ENCODE measurements at places on chromosomes 16 and 17.

DNA sequence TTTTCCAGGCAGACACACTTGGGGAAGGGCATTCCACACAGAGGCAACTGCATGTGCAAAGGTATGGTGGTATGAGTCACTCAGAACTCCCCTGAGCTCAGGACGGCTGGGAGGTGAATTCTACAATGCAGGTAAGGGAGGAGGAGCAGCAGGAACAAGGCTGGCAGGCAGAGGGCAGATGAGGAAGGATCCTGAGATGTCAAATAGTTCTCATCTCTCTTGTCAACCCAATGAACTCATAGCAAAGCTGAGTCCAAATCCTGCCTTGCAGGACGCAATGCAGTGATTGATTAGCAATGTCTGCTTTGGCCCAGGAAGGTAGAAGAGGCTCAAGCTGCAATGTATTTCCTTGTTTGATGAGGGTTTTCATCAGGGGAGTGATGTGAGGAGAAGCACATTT, 243.5 kb downstream of the XYLT1 start:
- H3K27me3 ChIP-seq: no peaks in the 10 kb centered on the region
- H3K36me3 ChIP-seq: no peaks in the 10 kb centered on the region
- H3K4me1 ChIP-seq: peaks cover 20% of the 10 kb centered on the region
- peak overlapping the region; percentile 14 for H3K27ac ChIP-seq
- no peak for DNase-seq

DNA sequence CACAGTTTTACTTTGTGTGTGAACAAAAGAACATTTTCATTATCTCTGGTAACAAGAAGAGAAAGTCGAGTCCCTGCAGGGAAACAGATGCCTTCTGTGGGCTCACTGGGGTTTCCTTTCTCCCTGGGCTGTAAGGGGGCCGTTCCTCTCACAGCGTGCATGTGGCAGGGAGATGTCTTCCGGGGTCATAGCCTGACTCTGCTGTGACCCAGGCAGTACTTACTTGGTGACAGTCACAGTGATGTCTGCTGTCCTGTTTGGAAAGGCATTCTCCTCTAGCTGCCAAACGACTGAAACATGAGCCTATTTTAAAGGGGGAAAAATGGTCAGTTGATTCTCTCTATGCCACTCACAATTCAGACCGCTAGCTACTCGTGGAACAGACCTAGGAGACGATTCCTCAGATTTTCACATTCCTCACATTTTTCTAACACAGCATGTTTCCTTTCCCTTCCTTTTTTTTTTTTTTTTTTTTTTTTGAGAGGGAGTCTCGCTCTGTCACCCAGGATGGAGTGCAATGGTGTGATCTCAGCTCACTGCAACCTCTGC, 7.3 kb downstream of the HASPIN start:
- H3K4me3 ChIP-seq: no peak overlapping the region
- no peak for DNase-seq

DNA sequence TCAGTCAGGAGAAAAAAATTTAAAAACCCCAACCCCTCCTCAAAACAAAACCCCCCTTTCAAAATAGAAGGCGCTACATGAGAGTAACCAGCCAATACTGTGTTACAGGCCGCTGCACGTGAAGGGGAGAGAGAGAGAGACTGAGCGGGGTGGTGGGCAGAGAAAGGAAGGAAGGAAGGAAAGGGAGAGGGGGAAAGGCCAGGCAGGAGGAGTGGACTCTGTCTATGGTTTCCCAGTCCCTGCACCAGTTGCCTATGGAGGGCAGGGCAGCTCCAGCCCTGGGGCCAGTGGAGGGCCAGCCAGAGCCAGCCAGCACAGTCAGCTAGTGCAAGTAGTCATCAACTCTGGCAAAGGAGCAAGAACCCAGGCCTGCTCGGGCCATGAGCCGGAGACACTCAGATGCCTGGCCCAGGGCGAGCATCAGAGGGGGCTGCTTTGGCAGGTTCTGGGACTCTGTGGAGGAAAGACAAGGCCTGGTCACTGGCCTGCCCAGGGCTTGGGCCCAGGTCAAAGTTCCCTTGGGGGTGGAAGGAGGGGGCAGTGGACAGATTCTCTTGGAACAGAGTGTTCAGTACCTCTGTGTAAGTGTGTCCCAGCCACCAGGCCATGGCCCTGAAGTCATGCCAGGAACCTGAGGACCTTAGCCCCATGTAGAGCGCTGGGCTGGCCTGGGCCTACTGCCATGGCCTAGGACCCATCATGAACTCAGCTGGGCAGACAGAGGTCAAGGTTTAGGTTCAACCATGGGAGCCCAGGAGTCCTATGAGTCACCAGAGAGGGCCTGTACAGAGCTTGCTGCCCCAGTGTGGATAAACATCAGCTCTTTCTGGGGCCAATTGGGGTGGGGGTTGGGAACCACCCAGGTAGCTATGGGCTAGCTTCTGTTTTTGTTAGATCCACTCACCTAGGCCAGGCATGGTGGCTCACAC, 7.3 kb upstream of the GFOD2 start:
- no peak overlapping the region for H3K4me3 ChIP-seq
- no peak for DNase-seq
- H3K27me3 ChIP-seq: no peaks in the 10 kb centered on the region
- no peak overlapping the region for H3K27ac ChIP-seq
- no peaks in the 10 kb centered on the region for H3K4me1 ChIP-seq

DNA sequence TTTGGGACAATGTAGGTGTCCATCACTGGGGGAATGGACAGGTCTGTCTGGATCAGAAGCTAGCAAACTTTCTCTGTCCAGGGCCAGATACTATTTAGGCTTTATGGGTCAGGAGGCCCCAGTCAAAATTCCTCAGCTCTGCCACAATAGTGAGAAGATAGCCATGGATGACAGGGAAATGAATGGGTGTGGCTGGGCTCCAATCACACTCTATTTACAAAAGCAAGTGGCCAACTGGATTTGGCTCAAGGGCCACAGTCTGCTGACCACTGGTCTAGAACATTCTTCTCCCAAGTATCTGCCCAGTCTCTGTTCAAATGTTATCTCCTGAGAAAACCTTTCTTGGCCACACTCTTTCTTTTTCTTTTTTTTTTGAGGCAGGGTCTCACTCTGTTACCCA, 339.9 kb downstream of the SOX9 start:
- H3K4me3 ChIP-seq: no peak overlapping the region
- no peaks in the 10 kb centered on the region for H3K36me3 ChIP-seq
- no peaks in the 10 kb centered on the region for H3K4me1 ChIP-seq
- no peaks in the 10 kb centered on the region for H3K27me3 ChIP-seq

GRCh38 chr16:72946474-72947194, 101.3 kb downstream of the ZFHX3 start:
- no peaks in the 10 kb centered on the region for H3K27me3 ChIP-seq
- H3K4me1 ChIP-seq: no peaks in the 10 kb centered on the region
- no peak for DNase-seq
- no peaks in the 10 kb centered on the region for H3K36me3 ChIP-seq
- H3K27ac ChIP-seq: no peak overlapping the region

GRCh38 chr17:1496869-1497268, 4.4 kb upstream of the MYO1C start:
- DNase-seq: no peak
- H3K27me3 ChIP-seq: no peaks in the 10 kb centered on the region
- H3K4me3 ChIP-seq: peak overlapping the region; percentile 19
- peaks cover 50% of the 10 kb centered on the region for H3K36me3 ChIP-seq
- H3K27ac ChIP-seq: peak overlapping the region; percentile 41

- peaks cover 12% of the 10 kb centered on the region for H3K27me3 ChIP-seq
- H3K4me1 ChIP-seq: peaks cover 4% of the 10 kb centered on the region
- H3K36me3 ChIP-seq: peaks cover 4% of the 10 kb centered on the region
- H3K4me3 ChIP-seq: no peak overlapping the region
- no peak for DNase-seq
Measured at GRCh38 chr17:43999024-43999423, 5.4 kb upstream of the NAGS start.

DNA sequence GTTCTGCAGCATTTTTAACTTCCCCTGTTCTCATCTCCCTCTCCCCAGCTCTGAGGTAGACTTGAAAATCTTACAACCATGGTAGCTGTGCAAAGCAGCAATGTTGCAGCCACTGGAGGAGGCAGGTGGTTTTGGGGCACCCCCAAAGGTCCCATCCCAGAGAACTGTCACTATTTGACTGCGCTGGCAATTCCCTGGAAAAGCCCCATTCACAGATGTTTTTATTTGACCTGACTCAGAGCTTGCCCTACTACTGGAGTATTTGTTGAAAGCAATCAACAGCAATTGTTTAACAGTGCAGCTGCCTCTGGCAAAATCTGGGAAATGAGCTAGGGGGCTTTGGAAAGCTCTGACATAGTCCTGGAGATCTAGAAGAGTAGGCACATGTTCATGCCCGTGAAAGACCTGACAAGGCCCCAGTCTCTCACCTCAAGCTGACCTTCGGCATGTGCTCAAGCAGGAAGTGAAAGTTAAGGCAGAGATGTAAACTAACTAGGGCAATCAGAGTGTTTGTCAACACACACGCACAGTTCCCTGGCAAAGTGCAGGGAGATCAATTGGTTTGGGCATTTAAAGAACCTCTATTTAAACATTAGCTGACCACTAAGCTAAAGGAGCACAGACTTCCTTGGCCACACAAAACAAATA, 19.7 kb upstream of the PIK3R5 start:
- H3K4me1 ChIP-seq: peaks cover 15% of the 10 kb centered on the region
- no peaks in the 10 kb centered on the region for H3K27me3 ChIP-seq
- H3K4me3 ChIP-seq: peak overlapping the region; percentile 23
- DNase-seq: no peak

GRCh38 chr17:4176808-4177472, 33.9 kb downstream of the CYB5D2 start:
- DNase-seq: no peak
- H3K36me3 ChIP-seq: peaks cover 64% of the 10 kb centered on the region
- H3K27ac ChIP-seq: peak overlapping the region; percentile 88

GRCh38 chr17:10149573-10150399, 48.6 kb downstream of the GAS7 start:
- H3K27me3 ChIP-seq: no peaks in the 10 kb centered on the region
- DNase-seq: peak; percentile 16
- peak overlapping the region; percentile 74 for H3K4me3 ChIP-seq
- no peaks in the 10 kb centered on the region for H3K36me3 ChIP-seq

GRCh38 chr16:56936950-56937349, 5.0 kb downstream of the HERPUD1 start:
- DNase-seq: no peak
- H3K27me3 ChIP-seq: no peaks in the 10 kb centered on the region
- H3K27ac ChIP-seq: no peak overlapping the region
- H3K4me3 ChIP-seq: no peak overlapping the region
- H3K36me3 ChIP-seq: peaks cover 96% of the 10 kb centered on the region
- H3K4me1 ChIP-seq: peaks cover 43% of the 10 kb centered on the region

DNA sequence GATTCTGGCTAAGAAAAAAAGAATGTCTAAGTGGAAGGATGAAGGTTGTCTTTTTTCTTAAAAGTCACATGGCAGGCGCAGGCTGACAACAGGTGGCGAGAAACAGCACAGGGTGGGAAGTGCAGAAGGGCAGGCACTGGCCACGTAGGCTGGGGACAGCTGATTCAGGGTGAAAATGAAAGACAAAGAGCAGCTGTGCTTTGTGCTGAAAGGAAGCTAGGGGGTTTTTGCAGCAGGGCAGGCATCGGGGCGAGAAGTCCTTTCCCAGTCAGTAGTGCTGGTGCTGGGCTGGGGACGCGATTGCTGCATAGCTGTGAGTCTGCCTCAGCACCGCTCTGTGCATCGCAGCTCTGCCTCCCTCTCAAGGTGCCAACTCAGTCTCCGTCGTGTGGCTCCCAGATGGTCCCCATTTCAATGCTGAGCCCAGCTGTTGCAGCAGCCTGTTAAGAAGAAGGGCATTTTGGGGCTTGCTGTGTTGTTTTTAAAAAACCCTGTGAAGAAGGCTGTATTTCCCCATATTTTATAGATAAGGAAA, 183.1 kb upstream of the CCL2 start:
- no peak overlapping the region for H3K4me3 ChIP-seq
- no peaks in the 10 kb centered on the region for H3K4me1 ChIP-seq
- peaks cover 28% of the 10 kb centered on the region for H3K27me3 ChIP-seq
- H3K36me3 ChIP-seq: no peaks in the 10 kb centered on the region
- no peak overlapping the region for H3K27ac ChIP-seq

DNA sequence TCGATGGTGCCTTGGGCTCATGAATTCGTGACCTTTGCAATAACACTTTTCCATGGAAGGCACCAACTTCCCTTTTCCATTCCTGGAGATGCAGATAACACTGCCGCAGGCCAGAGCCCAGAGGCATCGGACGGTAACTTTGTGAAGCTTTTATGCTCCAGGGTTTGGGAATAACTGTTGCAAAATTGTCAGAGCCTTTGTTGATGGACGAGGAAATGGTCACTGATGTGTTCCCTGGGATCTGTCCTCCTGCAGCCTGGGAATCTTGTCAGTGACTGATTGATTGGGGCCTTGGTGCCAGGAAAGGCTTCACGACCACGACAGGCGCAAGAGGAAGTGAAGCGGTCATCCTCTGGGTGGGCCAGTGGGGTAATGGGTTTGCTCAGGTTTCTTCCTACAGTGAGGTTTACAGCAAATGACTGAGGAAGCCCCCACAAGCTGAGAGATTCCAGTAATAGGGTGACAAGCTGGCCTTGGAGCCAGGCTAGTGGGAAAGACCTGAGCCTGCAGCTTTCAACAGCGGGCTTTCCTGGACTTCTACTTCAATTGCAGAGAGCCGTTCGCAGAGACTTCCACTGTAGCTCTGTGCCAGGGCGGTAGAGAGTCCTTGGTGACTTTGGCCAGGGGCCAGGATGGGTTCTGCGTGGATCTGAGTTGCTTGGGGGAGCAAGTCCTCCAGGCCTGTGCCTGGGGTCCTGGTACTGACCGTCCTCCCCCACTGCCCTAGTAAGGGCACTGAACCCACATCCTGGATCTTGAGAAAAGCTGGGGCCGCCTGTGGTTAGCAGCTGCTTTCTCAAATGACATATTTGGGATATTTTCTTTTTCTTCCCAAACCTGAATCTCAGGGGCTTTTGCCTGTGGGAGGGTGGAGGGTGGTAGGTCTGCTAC, 37.6 kb downstream of the PGS1 start:
- no peak for DNase-seq
- peaks cover 28% of the 10 kb centered on the region for H3K4me1 ChIP-seq
- peaks cover 26% of the 10 kb centered on the region for H3K36me3 ChIP-seq
- H3K27ac ChIP-seq: peak overlapping the region; percentile 32

DNA sequence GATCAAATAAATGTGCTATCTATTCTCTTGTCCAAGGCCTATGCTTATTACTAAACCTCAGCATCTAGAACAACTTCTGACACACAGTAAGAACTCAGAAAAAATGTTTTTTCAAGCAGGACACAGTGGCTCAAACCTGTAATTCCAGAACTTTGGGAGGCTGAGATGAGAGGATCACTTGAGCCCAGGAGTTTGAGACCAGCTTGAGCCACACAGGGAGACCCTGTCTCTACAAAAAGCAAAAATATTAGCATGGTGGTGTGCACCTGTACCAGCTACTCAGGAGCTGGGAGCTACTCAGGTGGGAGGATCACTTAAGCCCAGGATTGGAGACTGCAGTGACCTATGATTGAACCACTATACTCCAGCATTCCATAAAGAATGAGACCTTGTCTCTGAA, 32.5 kb downstream of the USP32 start:
- H3K4me1 ChIP-seq: peaks cover 17% of the 10 kb centered on the region
- H3K36me3 ChIP-seq: no peaks in the 10 kb centered on the region
- no peak for DNase-seq
- no peak overlapping the region for H3K4me3 ChIP-seq

DNA sequence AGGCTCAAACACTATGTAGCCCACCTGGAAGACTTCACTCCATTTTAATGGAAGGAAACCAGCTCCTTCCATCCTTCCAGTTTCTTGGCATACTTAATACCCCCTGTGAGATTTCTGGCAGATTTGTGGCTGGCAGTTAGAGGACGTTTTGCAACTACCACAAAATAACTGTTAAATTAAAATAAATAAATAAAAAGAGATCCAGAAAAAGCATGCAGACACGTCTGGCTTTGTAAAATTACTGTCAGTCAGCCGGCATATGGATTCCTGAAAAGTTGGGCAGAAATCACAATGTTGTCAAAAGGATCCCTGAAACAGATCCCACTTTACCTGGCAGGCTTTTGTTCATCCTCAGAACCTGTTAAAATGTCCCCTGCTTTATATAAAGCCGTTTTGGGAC, 113.9 kb downstream of the ASIC2 start:
- H3K4me3 ChIP-seq: no peak overlapping the region
- H3K27me3 ChIP-seq: peaks cover 82% of the 10 kb centered on the region
- no peak overlapping the region for H3K27ac ChIP-seq
- peaks cover 2% of the 10 kb centered on the region for H3K36me3 ChIP-seq
- no peak for DNase-seq
